ENCODE measurements at places on chromosomes 3 and 15.

DNA sequence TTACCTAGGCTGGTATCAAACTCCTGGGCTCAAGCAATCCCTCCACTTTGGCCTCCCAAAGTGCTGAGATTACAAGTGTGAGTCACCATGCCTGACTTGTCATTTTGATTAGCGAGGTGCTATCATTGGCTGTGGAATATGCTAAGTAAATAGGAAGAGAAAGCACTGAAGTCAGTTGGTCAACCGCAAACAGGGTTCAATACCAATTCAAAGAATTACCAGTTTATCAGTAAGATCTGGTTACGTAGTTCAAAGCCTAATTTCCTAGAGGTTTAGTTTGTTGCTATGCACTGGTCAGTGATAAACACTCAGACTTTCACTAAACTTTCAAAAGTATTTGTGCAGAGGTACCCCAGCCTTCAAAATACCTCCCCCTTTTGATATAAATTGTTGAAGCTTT lies 29.5 kb downstream of the GLB1 start:
- peak; percentile 61 for DNase-seq

DNA sequence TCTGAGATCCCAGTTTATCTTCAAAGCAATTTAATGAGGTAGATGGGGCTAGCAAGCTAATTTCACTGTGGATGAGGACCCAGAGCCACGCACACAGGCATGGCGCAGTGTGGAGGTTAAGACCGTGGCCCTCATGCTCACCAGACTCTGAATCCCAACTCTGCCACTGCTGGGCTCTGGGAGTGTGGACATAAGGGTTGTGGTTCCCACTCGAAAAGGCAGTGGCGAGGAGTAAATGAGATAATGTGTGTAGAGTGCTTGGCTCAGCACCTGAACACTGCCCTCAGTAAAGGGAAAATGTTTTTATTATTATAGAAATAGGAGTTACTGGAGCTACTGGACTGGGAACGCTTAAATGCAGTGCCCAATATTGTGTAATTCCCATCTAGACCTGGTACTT lies 243.5 kb upstream of the TPM1 start:
- DNase-seq, result no peak

- no peak for DNase-seq
Measured at GRCh38 chr15:64622410-64623260, 152.8 kb downstream of the RBPMS2 start.

DNA sequence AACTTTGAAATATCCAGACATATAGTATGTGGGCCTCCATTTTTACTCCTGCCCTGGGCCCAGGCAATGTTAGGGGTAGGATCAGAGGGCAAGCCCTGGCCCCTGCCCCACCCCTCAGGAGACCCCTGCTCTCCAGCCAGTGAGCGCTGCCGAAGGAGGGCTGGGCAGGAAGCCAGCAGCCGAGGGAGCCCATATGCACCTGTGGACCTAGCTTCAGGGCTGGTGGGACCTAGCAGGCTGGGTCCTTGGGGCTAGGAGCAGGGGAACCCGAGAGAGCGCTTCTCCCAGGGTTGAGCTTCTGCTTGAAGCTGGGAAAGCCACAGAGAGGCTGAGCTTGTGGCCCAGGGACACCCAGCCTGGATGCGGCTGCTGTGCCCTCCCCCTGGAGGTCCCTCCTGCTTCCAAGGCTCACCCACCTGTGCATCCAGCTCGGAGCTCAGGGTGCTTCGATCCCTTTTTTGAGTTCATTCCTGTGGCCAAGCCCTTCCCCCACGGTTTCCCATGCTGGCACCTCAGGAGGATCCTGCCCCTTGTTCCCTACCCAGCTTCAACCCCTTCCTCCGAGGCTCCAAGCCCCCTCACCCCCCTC lies 21.0 kb upstream of the CYP11A1 start:
- DNase-seq, result no peak

- no peak for DNase-seq
Measured at GRCh38 chr3:22885039-22885438, 318.1 kb upstream of the UBE2E2 start.

- DNase-seq, result peak; percentile 70
Measured at GRCh38 chr15:81105545-81105944, 28.5 kb upstream of the CFAP161 start.

GRCh38 chr15:82931221-82931620 lies 21.3 kb downstream of the HOMER2 start:
- no peak for DNase-seq

DNA sequence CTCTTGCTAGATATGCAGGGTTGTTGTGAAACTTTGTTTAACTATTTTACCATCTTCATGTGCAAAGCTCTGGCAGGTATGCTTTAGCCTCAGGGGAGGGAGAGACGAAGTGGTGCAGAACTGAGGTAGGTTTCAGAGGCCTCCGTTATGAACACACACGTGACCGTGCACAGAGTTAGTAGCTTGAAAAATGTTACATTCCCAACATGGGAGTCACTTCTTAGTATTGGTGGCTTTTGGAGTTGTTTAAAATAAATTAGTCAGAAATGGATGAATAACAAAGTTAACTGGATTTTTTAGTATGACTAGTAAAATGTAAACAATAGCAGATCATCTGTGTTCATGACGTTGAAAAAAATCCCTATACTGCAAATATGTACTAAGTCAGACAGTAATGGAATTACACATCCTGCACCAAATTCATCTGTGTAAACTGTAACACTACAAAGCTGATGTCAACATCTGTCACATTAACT lies 279.6 kb downstream of the KLF13 start:
- DNase-seq, result peak; percentile 75

- no peak for DNase-seq
Measured at GRCh38 chr3:50303013-50303815, at the start of gene HYAL1. TSS of gene HYAL1 (minus strand) at chr3:50303574. CDS start at chr3:50302956, 618 bp downstream.

DNA sequence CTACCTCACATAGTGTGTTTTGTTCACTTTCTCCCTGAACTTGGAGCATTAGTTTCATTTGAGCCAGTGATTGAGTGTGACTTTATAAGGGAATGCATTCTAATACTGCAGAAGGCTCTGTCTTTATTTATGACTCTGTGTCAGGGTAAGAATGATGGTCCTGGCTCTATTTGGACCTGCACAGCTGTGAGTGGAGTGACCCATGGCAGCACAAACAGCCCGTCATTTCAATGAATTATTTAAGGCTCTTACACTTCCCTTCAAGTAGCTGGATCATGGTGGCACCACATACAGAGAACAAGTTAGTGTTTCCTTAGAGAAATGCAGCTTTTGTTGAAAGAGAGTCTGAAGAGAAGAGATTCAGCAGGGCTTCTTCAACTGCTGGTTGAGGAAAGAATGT lies 16.4 kb downstream of the TMEM108 start:
- DNase-seq, result no peak

- no peak for DNase-seq
Measured at GRCh38 chr15:74418575-74419338, 15.0 kb downstream of the SEMA7A start.

DNA sequence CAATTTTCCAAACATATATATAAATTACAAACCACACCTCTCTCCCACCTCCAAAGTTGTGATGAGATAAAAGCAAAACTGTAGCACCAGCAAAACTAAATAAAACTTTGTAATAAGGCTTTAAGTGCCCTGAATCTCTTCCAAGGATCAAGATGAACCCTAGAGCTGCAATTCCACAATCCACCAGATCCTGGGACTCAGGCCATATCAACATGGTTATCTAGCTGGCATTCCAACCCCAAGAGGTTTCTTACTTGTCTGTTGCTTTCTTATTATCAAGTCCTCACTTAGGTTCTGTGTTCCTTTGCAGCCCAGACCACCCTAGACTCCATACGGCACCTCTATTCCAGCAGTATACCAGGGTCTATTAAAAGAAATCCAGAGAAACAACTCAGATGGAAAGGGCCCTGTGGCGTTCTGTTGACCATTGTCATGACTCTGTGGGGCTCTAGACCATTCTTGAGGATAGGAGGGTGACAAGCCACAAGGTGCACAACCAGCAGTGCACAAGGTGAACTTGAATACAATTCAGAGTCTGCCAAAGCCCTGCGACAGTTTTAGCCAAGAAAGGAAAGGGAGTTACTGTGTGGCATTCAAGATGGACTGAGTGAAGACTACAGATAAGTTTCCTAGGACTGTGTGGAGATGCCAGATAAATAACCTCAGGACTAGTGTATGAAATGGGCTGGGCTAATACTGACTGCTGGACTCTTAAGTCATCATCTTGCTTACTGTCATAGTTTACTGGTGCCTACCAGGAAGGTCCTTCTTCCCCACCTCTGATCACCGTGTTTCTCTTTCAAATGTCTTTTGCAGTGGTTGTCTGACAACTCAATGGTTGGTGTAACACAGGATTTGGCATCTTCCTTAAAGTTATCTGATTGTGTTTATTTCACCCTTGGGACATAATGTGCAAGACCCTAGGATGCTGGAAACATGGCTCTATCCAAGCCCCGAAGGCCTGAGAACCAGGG lies 27.2 kb downstream of the ACKR2 start:
- no peak for DNase-seq

DNA sequence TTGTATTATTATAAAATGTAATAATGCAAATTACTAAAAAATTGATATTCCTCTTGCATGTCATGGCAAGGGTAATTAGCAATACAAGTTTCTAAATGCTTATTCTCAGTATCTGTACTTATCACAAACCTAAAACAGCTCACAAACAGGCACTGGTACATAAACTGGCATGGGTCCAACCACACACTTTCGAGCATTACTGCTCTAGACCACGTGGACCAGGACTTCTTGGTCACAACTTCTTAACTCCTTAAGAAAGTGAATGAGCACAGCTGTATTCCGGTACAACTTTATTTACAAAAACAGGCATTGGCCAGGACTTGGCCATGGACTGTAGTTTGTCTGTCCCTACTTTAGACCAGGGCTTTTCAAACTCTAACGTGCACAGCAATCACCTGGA lies 173.3 kb downstream of the SUCLG2 start:
- no peak for DNase-seq
